ENCODE measurements at places on chromosomes 1 and 21. TPM values are rescaled to one million over a fixed set of nuclear protein-coding genes. Genes with fewer than 3 reads are reported as not detected.

The VWA5B1 gene
- 0.69 TPM for polyA plus RNA-seq

The HRNR gene
- polyA plus RNA-seq = not detected

The MTFR1L gene
- polyA plus RNA-seq = 108 TPM

The NCF2 gene
- 2.5 TPM for polyA plus RNA-seq

The PTGS2 gene
- 1.5 TPM for polyA plus RNA-seq

The KLF17 gene
- polyA plus RNA-seq = not detected

The PARP1 gene
- polyA plus RNA-seq = 37.9 TPM

The PRRC2C gene
- 28.1 TPM for polyA plus RNA-seq

The SPATA46 gene
- not detected for polyA plus RNA-seq

The C1orf53 gene
- polyA plus RNA-seq = 8.9 TPM

The SPATA21 gene
- polyA plus RNA-seq = not detected

The FCRL5 gene
- polyA plus RNA-seq = not detected

The CIART gene
- 9.1 TPM for polyA plus RNA-seq
